ENCODE measurements at places on chromosomes 11 and 22. TPM values are rescaled to one million over a fixed set of nuclear protein-coding genes. Genes with fewer than 3 reads are reported as not detected.

Gene RASGRP2
- total RNA-seq, result 276 TPM

Gene C2CD3
- total RNA-seq, result 45.5 TPM

Gene OR5P2
- total RNA-seq, result not detected

Gene SCN3B
- not detected for total RNA-seq

Gene FZD4
- 0.02 TPM for total RNA-seq

Gene PACSIN2
- total RNA-seq, result 33.4 TPM

Gene ZFTA
- 2.2 TPM for total RNA-seq

Measured in T-helper 2 cell treated with Interferon-gamma antibody and Interleukin-4, amounts not matched to agents 100 ng/mL and 5 ng/mL, for 36 hours (primary cell).